Activated naive CD4-positive, alpha-beta T cell (primary cell): ENCODE measurements at places on chromosomes 11 and 22.

DNA sequence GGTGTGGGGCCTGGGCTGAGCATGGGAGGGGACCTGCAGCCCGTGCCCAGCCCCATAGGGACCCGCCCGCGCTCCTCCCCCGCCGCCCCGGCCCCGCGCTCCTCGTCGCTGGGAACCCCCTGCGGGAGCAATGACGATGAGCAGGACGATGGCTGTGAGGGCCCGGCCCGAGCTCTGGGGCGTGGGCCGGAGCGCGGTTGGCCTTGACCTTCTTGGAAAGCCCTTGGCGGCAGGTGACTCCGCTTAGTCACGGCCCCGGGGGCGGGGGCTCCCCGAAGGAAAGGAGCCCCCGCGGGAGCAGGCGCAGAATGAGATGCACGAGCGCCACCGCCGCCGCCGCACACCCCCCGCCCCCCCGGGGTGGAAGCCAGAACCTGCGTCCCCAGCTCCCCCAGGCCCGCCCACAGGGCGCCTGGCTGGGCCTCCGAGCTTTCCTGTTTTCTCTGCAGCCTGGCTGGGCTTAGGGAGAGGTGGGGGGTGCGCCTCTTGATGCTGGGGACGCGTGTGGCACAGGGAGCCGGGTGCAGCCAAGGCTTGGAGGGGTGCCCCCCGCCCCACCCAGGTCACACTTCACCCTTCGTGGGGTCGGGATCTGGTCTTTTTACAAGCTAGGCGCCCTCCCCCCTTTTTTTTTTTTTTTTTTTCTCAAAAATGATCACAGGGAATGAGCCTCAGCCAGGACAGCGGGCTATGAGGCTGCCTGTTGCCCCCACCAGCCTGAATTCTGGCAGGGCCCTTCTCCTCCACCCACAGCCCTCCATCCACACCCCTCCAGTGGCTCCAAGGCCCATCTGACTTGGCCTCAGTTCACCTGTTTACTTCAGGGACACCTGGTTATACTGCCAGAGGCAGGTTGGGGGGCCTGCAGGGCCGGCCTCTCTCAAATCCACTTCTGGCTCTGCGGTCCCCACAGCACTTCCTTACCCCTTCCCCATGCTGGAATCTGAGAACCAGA, 17.9 kb downstream of the CRELD2 start:
- peak; percentile 63 for DNase-seq

DNA sequence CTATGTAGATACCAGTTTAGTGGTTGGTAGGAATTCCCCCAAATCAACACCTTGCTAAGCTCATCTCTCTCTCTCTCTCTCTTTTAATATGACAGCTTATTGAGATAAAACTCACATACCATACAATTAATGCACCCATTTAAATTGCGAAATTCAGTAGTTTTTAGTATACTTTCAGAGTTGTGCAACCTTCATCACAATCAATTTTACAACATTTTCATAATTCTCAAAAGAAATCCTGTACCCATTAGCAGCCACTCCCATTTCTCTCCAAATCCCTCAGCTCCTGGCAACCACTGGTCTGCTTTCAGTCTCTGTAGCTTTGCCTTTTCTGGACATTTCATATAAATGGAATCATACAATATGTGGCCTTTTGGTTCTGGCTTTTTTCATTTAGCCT, 13.3 kb downstream of the NNMT start:
- no peak for DNase-seq

DNA sequence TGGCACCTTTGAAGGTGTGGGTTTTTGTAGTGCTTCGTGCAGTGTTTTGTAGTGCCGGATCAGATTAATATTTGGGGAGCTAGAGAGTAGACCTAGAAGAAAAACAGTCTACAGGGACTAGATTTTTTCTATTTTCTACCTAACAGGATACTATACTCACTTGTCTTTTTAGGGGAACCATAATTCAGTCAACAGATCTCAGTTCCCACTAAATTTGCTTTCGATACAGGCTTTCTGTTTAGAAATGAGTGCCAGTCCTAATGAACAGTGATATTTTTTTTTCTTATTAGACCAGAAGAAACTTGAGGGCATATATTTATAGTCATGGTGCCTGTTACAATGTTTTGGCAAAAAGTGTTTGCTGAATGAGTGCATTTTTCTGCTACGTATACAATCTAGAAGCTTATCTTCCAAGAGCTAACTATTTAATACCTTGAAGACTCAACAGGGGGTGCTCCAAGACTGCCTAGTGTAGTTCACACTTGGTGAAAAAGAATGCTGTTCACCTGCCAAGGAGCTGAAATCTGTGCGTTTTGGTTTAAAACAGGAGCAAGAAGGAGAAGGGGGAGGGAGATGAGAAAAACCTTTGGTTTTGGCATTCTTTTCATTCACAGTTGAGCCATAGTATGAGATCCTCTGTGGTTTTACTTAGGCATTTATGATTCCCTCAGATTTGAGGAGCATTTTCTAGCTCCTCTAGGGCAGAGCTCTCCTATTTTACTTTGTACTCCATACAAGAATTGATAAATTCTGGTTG, 44.9 kb upstream of the VSTM5 start:
- DNase-seq = no peak

DNA sequence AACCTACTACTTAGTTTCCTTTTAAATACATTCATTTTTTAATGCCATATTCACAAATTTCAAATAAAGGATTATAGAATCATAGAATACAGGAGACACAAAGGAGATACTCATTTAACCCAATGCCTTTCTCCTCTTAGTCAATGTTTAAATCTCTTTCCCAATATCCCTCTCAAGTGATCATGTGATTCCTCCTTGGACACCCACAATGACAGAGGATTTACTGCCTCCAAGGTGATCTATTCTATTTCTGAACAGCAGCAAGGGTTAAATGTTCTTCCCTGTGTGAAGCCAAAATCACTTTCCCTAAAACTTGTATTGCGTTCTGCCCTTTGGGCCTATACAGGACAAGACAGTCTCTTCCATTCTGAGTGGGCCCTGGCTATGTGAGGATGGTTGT, 73.3 kb upstream of the PICALM start:
- DNase-seq = no peak

DNA sequence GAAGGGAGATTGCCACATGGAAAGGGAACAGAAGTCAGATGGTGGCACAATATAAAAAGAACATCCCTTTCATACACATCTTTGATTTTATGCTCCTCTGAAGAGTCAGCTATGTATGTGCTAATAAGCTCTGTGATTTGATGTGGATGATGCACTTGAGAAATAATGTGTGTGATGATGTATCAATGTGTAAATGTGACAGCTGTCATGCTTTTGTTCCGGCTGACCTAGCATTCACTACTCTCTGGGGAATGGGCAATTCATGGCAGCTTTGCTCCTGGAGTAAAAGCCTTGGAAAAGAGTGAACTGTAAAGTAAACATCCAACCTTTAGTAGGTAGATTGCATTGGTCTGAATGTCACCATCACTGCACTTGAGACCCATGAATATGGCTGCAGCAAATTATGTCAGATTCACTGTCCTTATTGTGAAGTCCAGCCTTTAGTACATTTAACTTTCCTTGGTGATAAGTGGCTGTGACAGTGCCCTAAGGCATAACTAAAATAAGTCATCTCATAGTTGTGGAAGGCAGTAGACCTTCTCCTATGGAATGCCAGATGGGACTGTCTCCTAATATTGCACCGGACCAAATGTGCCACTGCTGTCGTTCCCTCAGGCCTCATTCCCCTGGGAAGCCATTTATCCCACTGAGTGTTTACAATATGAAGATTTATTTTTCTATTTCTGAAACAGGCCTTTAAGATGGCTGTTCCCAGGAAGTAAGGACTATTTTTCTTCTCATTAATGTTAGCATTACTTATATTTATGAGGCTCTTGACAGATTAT, 178.2 kb upstream of the CCDC90B start:
- DNase-seq = no peak

- no peak for DNase-seq
Observed at GRCh38 chr11:13105237-13105844, 96.2 kb downstream of the RASSF10 start.

GRCh38 chr11:61917334-61918109, at the start of gene RAB3IL1:
RAB3IL1 (minus strand) TSS chr11:61917566; CDS start chr11:61917367, 199 bp downstream.
- DNase-seq = no peak

DNA sequence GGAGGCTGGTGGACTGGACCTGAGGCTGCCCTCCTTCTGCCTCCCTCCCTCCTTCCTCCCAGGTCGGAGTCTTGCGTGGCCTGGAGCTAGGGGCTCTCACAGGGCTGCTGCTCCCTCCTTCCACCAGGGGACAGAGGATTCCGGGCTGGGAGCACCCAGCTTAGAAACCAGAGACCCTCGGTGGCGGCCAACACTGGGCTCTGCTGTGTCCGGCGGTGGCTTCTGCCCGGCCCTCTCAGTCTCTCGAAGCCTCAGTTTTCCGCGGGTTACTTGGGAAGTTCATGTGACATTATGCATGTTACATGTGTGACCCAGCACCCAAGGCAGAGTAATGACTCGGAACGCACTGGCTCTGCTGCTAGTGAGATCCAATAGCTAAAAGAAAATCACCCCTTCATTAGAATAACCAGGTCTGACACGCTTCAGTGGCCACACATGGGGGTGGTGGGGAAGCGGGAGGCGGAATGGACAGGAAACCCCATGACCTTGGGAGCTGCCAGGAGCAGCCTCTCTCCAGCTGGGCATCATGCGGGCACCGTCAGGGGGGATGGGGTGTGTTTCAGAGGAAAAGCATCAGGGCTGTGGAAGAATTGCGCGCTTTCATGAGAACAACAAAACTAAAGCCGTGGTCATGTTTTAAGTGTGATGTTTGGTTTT, 5.9 kb upstream of the MRGPRG start:
- DNase-seq = no peak

DNA sequence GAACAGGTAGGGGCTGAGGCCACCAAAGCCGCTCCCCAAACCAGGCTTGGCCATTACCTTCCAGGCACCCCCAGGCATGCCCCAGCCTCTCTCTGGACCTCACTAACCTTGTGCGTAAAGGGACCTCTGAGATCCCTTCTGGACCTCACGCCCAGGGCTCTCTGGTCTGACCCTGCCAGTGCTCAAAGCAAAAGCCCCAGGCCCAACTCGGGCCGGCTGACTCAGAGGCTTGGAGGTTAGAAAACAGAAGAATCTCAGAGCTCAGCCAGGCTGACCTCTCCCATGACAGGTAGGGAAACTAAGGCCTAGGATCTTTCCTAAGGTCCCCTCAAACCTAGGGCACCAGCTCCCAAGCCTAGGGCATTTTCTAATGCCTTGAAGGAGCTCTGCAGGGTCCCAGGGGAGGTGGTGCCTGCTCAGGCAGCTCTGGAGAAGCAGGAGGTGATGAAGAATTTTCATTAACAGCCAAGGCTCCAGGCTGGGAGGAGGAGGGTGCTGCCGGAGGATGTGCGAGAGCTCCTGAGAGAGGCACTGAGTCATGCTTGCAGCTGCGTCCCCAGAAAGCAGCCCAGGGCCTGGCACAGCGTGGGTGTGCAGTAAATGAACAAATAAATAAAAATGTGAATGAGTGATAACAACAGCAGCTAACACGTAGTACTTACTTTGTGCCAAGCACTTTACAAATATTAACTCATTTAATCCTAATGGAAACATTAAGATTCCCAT, 25.6 kb downstream of the ARRB1 start:
- peak; percentile 22 for DNase-seq

DNA sequence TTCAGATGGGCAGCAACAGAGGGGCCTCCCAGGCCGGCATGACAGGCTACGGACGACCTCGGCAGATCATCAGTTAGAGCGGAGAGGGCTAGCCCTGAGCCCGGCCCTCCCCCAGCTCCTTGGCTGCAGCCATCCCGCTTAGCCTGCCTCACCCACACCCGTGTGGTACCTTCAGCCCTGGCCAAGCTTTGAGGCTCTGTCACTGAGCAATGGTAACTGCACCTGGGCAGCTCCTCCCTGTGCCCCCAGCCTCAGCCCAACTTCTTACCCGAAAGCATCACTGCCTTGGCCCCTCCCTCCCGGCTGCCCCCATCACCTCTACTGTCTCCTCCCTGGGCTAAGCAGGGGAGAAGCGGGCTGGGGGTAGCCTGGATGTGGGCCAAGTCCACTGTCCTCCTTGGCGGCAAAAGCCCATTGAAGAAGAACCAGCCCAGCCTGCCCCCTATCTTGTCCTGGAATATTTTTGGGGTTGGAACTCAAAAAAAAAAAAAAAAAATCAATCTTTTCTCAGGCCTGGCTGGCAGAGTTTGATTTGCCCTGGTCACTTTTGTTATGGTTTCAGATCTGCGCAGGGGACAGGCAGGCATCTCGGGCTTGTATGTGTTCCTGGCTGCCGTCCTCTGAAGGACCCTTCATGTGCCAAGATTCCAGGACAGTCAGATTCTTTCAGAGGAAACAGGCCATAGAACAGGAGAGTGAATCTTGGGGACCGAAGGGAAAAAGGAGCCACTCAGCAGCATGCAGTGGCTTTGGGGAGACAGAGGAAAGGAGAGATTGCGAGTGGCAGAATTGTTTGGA, 5.3 kb downstream of the TAGLN start:
- DNase-seq = no peak

- no peak for DNase-seq
Observed at GRCh38 chr11:33723238-33723881, 12.9 kb downstream of the CD59 start.

- DNase-seq = no peak
Observed at GRCh38 chr11:61694946-61695706, 14.9 kb downstream of the DAGLA start.

DNA sequence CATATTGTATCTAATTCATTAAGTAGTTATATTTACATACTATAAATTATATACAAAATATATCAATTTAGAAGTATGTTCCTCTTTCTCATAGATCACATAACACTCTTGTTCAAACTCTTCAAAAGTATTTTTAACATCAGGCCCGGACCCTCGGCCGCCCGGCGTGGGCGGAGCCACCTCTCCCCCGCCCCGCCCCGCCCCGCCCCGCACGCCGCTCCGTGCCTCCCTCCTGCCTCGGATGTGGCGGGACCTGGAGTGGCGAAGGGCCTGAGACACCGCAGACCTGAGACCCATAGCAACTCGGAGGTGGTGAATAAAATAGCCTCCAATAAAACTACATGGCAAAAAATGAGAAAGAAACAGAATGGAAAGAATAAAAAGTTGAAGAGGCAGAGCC, 105.9 kb upstream of the BDNF start:
- no peak for DNase-seq

- DNase-seq = no peak
Observed at GRCh38 chr22:43319661-43320486, 23.3 kb downstream of the SCUBE1 start.

DNA sequence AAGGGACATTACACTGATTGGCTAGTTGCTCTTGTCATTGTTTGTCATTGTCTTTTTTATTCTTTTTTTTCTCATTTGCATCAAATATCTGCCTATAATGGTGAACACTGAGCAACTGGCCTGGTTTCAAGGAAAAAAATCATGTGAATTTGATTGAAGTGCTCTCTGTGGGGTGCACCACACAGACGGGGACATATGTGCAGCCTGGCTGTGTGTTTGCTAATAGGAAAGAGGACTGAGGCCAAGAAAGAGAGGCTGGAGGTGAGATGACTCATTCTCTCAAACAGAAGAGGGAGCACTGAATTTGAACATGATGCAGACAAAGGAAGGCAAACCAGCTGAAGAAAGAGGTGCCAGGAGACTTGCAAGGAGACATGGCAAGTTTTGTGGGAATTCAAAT, 684.9 kb upstream of the CCDC90B start:
- no peak for DNase-seq

GRCh38 chr11:64360448-64360921, 1.5 kb downstream of the RPS6KA4 start:
- no peak for DNase-seq
